G401 (cell line): ENCODE measurements at places on chromosomes 7 and 10.

- no peak for DNase-seq
These were observed 17.7 kb downstream of the ACSM6 start for GRCh38 chr10:95211606-95212279.

- DNase-seq: no peak
These were observed 106.2 kb upstream of the AGK start for GRCh38 chr7:141444961-141445360.

DNA sequence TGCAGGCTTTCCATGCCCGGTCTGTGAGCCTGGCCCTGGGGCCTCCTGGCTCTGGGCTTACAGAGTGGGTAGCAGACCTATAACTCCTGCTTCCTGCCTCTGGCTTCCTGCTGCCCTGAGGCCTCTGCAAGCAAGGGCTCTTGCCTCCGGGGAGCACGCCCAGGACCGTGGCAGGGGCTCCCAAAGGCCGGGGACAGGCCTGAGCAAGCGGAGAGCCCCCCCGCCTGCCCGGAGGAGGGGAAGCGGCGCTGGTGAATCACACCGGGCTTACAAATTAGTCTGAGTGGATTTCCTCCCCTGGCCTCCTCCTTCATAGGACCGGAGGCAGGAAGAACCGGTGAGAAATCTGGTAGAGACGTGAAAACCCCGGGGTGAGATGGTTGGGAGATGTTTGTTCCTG lies 1.5 kb upstream of the MYL10 start:
- DNase-seq: no peak

DNA sequence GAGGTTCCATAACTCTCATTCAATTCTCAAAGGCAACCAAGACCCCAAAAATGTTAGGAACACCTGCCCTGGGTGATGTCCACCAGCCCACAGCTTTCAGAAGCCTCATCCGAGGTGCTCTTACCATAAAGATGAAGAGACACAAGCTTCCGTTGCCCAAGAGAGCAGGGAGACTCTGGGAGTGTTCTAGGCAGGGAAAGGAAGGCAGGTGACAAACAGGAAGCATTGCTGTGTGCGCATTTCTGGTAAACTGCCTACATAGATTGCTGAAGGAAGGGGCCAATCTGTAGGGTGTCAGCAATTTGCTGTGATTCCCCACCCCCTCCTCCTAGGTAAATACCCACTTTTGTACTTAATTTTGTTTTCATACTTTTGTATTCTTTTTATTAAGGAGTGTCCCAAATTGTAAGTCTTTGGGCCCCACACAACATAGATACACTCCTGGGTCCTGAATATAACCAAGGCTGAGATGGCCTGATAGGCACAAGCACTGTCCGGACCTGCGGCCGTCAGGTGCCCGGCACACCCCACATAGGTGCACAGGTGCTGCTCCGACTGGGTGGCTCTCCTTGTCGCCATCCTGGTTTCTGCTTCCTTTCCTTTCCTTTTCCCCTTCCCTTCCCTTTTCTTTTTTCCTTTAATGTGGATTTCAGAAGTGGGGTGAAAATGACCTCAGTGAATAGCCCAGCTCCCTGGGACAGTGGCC lies 51.4 kb upstream of the SMNDC1 start:
- no peak for DNase-seq

DNA sequence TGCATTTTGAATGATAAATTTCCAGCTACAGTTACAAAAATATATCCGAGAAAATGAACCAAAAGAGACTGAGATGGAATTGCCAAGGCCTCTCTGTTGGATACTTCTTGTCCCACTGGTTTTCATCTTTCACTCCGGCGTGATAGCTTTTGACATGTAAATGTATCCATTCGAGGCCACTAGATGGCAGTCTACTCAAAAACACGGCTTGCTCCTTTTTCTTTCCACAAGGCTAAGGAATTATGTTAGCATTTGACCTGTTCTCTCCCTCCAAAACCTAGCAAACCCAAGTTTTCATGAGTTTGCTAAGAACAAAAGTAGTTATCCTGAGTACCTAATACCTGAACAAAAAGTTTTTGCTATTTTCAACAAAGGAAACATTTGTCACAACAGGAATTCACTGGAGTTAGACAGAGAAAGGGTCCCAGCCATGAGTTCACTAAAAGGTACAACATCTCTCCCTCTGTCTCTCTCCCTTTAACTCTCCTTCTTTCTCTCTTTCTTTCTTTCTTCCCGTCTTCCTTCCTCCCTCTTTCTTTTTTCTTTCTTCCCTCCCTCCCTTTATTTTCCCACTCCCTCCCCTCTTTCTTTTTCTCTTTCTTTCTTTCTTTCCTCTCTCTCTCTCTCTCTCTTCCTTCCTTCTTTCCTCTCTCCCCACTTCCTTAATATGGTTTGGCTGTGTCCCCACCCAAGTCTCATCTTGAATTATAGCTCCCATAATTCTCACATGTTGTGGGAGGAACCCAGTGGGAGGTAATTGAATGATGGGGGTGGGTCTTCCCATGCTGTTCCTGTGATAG lies 207.9 kb upstream of the MYO3A start:
- DNase-seq: peak; percentile 78

DNA sequence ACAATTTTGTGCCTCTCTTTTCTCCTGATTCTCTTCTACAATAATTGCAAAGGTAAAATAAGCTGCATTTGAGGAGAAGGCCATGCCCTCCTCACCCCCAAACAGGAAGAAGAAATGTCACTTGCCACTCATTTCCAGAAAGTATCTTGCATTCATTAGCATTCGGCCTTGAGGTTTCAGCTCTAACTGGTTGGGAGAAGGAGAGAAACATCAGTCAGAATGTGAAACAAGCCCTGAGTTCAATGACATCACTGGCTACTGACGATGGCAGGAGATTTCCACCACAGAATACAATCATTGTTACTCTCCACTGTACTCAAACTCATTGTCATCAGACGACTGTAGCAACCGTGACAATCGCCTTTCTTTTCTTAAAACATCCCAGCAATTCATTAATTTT lies 72.8 kb downstream of the PRKCQ start:
- DNase-seq: peak; percentile 2

GRCh38 chr10:131260031-131260430 lies 51.5 kb downstream of the TCERG1L start:
- no peak for DNase-seq

DNA sequence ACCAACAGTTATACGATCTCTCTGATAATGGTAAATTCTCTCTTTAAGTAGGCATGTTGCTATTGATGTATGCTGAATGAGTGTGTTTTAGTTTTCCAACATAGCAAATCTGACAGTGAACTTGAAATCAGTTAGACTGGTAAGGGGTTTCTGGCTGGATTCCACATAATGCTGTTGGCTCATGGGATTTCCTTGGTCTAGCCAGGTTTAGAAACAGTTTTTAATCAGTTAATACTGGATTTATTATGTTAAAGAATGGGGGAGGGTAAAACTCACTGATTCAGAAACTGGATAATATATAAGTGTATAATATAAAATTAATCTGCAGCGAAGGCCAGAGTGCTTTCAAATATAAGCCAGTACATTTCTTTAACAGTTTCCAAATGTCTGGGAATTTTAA lies 55.6 kb downstream of the PCDH15 start:
- no peak for DNase-seq

GRCh38 chr10:69459101-69459790 lies 8.0 kb downstream of the TSPAN15 start:
- DNase-seq: no peak

GRCh38 chr10:87868277-87868676 lies 4.9 kb downstream of the PTEN start:
- no peak for DNase-seq

- DNase-seq: no peak
These were observed 2.7 kb downstream of the SND1 start for GRCh38 chr7:127654404-127655394.

DNA sequence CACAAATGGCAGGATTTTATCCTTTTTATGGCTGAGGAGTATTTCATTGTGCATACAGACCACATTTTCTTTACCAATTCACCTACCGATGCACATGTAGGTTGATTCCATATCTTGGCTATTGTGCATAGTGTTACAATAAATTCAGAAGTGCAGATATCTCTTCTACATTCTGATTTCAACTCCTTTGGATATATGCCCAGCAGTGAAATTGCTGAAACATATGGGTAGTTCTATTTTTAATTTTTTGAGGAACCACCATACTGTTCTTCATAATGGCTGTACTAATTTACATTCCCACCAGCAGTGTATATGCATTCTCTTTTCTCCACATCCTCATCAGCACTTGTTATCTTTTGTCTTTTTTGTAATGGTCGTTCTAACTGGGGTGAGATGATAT lies 1290.3 kb downstream of the XPNPEP1 start:
- no peak for DNase-seq

GRCh38 chr10:96614515-96614914 lies 27.7 kb upstream of the TM9SF3 start:
- DNase-seq: no peak

DNA sequence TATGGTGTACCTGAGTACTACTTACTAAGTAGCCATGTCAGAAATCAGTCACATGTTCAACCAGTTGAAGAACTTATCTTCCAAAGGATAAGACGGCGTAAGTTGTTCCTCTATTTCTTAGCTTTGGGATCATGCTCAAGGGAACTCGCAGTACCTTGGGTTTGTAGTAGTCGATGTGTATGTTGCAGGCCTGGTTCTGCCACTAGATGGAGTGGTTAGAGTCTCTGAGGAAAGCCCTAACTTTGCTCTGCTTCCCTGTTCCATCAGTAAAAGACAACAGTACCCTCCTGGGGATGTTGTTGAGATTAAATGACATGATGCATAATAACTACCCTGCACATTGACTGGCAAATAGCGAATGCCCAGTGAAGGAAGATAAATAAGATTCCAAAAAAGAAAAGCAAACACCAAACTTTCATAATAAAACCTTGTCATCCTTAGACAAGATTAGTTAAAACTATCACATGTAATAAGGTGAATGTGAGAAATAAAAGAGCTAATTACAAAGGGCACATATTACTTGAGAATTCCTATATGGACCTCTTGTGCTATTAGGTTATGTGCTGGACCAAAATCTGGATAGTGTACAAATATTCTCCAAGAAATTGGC lies 165.9 kb downstream of the ABCA13 start:
- DNase-seq: peak; percentile 35

- no peak for DNase-seq
These were observed 45.0 kb downstream of the RAMP3 start for GRCh38 chr7:45202625-45203024.

GRCh38 chr7:29337546-29338116 lies 143.1 kb downstream of the CHN2 start:
- no peak for DNase-seq

GRCh38 chr7:147413557-147413870 lies 1177.1 kb upstream of the C7orf33 start:
- DNase-seq: no peak

DNA sequence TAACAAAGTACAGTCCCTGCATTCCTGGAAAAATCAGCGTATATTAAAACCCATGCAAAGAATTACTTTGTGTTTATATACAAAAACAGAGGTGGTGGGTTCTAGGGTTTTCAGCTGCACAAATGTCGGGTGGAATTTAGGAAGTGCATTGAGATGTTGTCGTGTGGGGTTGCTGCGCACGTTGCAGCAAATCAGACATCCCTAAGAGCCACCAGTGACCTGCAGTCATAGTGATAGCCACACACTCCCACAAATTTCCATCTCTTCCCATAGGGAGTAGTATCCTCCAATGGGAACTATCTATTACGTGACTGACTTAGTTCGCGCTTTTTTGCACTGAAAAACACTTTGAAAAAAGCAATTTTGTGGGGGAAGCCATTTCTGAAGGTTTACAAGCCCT lies 375.2 kb upstream of the GALNT17 start:
- no peak for DNase-seq

DNA sequence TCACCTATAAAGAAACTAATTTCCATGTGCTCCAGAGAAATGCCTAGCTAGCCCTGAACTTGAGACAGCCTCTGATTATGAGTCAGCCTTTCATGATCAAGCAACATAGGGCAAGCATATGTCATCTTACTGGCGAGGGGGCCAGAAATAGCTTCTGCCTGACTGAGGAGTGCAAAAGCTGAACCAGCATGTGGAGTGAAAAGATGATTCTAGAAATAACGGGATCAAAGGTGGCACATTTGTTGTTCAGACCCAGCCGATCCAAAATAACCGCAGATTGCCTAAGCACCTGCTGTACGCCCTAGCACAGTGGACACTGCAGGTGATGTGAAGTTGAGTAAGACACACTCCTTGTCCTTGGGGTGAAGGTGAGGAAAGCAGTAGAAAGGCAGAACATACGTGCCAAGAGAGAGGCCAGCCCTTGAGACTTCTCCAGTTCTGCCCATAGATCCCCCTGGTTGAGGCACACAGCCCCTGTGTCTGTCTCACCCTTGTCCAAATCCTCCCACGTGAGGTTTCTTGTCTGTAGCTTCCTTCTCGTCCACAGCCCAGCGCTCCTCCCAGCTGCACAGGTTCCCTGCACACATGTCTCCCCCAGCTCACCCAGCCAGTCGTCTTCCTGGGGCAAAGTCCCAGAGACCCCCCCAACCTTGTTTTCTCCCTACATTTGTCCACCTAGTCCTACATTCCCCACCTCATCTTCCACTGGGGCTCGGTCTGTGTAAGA lies 2.8 kb upstream of the BCL7B start:
- DNase-seq: peak; percentile 24

DNA sequence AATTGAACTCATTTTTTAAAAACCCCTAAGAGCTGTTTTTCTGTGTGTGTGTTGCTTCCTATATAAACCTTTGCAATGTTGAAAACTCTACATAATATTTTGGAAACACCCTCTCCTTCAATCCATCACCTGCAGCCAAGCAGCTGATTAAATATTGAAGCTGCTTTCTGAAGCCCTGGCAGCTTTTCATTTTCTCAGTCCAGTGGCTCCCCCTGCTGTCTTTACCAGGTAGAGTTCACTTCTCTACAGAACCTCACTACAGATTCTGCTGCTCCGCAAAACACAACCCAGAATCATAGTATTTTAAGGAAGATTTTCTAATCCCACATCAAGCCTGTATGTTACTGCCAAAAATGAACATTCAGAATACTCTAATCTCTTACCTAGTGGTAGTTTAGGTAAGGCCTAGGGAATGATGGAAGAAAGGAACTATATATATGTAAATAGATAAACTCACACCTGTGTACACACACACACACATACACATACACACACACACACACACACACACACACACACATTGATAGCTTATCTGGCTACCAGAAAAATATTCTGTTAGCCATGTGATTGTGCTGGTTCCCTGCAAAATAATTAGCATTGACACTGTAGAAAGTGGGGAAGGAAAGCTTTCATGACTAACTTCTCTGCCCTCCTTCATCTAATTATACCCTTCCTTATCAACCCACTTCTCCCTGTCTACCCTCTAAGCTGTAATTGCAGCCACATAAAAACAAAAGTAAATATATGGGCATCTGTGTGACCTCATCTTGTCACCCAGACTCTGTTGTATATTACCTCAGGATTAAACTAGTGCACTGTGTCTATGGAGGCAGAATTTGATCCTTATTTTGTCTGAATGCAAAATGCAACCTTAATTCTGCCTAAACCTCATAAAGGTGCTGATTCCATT lies 229.5 kb upstream of the FZD1 start:
- DNase-seq: peak; percentile 90

- no peak for DNase-seq
These were observed 23.1 kb upstream of the ZMIZ1 start for GRCh38 chr10:79045566-79046175.
